ENCODE measurements at places on chromosomes 2 and 18. TPM values are rescaled to one million over a fixed set of nuclear protein-coding genes. Genes with fewer than 3 reads are reported as not detected.

The DNAJC5G gene
- not detected for total RNA-seq

The SMAD2 gene
- total RNA-seq, result 145 TPM

The HIBCH gene
- total RNA-seq, result 54.8 TPM

The ADD2 gene
- total RNA-seq, result 1.1 TPM

The GPBAR1 gene
- 9.7 TPM for total RNA-seq

The C2orf72 gene
- total RNA-seq, result 11.1 TPM

The CCL20 gene
- total RNA-seq, result not detected

The FAM237A gene
- total RNA-seq, result not detected

The UGT1A4 gene
- not detected for total RNA-seq

The PPP1R1C gene
- 5.6 TPM for total RNA-seq

The COA5 gene
- 45.2 TPM for total RNA-seq

All from progenitor cell of endocrine pancreas (in vitro differentiated cells).